ENCODE measurements at places on chromosomes 2 and 18.

GRCh38 chr2:126303113-126303512 lies 352.8 kb upstream of the GYPC start:
- DNase-seq = no peak
- H3K27me3 ChIP-seq = no peaks in the 10 kb centered on the region
- H3K27ac ChIP-seq = no peak overlapping the region
- no peaks in the 10 kb centered on the region for H3K4me1 ChIP-seq

GRCh38 chr18:56003720-56004088 lies 415.7 kb upstream of the TCF4 start:
- DNase-seq = no peak
- H3K4me3 ChIP-seq = no peak overlapping the region
- H3K27ac ChIP-seq = no peak overlapping the region
- H3K36me3 ChIP-seq = no peaks in the 10 kb centered on the region
- H3K27me3 ChIP-seq = no peaks in the 10 kb centered on the region

GRCh38 chr2:198788676-198789075 lies 669.1 kb downstream of the SATB2 start:
- DNase-seq = no peak
- no peak overlapping the region for H3K27ac ChIP-seq
- H3K36me3 ChIP-seq = no peaks in the 10 kb centered on the region
- no peak overlapping the region for H3K4me3 ChIP-seq
- no peaks in the 10 kb centered on the region for H3K27me3 ChIP-seq

DNA sequence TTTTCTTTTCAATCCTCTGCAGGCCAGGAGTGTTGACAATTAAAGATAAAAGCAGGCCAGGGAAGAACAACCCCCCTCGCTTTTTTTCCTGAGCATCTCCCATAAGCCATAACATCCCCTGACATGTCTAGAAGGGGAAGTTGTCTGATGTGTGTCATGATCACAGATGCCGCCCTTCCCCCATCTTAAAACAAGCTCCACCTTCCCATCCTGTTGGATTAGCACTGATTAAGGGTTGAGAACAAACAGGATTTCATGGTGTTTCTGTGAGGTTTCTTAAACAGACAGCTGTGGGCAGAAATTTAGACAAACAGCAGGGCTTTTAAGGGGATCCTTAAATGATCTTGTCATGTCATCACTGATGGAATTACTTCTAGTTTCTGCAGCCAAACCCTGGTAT lies 59.4 kb upstream of the UPP2 start:
- no peaks in the 10 kb centered on the region for H3K4me1 ChIP-seq
- DNase-seq = no peak
- H3K27me3 ChIP-seq = no peaks in the 10 kb centered on the region
- H3K36me3 ChIP-seq = no peaks in the 10 kb centered on the region

DNA sequence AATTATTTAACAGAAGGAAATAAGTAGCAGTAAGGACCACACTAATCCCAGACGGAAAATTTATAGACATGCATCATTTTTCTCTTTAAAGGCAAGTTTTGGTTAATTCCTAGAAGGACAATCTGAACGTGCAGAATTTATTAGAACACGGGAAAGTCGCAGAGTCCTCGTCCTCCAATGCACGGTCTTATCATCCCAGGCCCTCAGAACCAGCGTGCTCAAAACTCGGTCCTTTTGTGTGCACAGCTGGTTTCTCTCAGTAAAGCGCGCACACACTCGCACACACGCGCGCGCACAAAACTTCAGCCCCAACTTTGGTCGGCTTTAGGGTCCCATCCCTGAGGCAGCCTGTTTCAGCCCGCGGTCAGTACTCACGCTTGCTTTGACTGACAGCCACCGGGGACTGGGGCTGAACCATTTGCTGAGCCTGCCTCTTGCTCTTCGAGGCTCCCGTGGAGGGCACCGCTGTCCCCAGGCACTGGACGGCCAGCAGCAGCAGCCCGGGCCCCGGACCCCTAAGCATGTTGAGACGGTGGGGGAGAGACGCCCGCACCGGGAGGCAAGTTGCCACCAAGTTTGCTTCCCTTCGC lies 493 bp downstream of the FN1 start:
- DNase-seq = no peak
- no peaks in the 10 kb centered on the region for H3K4me1 ChIP-seq
- peak overlapping the region; percentile 72 for H3K27ac ChIP-seq
- peak overlapping the region; percentile 44 for H3K4me3 ChIP-seq
- H3K36me3 ChIP-seq = no peaks in the 10 kb centered on the region

DNA sequence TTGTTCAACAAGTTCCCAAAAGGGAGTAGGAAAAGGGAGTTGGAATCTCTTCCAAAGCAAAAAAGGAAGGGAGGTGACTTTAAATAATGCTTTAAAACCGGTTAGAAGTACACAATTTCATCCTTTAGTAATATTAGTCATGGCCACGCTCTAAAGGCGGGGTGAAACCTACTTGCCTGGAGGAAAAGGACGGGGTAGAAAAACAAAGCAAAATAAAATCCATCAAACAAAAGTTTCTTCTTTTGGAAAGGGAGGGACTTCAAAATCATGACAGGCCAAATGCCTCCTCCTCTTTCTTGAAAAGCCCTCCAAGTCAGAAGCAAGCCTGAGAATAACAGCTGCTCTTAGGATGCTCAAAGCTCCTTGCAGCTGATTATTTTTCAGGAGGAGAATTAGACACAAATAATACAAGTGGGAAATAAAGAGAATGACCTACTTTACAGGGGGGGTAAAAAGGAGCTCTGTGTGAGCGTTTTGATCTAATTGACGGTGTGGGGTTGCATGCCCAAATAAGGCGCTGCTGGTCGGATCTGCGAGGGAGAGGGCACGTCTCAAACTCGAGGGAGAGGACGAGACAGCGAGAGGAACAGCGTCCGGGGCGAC lies 1.8 kb upstream of the NPAS2 start:
- H3K27ac ChIP-seq = peak overlapping the region; percentile 88
- no peaks in the 10 kb centered on the region for H3K36me3 ChIP-seq
- H3K4me3 ChIP-seq = peak overlapping the region; percentile 74

DNA sequence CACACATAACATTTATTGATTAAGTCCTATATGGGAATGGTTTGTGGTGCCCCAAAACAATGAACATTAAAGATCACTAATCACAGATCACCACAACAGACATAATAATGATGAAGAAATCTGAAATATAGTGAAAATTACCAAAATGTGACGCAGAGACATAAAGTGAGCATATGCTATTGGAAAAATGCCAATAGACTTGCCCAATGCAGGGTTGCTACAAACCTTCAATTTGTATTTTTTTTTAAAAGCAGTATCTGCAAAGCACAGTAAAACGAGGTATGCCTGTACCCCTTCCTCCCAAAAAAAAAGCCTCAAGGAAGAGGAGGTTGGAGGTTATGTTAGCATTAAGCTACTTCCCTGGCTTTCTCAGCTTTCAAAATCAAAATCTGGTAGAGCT lies 131.1 kb downstream of the RBMS1 start:
- H3K36me3 ChIP-seq = no peaks in the 10 kb centered on the region
- no peaks in the 10 kb centered on the region for H3K4me1 ChIP-seq
- no peak for DNase-seq
- no peaks in the 10 kb centered on the region for H3K27me3 ChIP-seq
- H3K27ac ChIP-seq = no peak overlapping the region

GRCh38 chr18:76486038-76486437 lies 9.0 kb downstream of the ZNF516 start:
- H3K4me1 ChIP-seq = no peaks in the 10 kb centered on the region
- H3K36me3 ChIP-seq = no peaks in the 10 kb centered on the region
- no peak for DNase-seq
- no peak overlapping the region for H3K4me3 ChIP-seq
- H3K27ac ChIP-seq = no peak overlapping the region
- H3K27me3 ChIP-seq = no peaks in the 10 kb centered on the region

DNA sequence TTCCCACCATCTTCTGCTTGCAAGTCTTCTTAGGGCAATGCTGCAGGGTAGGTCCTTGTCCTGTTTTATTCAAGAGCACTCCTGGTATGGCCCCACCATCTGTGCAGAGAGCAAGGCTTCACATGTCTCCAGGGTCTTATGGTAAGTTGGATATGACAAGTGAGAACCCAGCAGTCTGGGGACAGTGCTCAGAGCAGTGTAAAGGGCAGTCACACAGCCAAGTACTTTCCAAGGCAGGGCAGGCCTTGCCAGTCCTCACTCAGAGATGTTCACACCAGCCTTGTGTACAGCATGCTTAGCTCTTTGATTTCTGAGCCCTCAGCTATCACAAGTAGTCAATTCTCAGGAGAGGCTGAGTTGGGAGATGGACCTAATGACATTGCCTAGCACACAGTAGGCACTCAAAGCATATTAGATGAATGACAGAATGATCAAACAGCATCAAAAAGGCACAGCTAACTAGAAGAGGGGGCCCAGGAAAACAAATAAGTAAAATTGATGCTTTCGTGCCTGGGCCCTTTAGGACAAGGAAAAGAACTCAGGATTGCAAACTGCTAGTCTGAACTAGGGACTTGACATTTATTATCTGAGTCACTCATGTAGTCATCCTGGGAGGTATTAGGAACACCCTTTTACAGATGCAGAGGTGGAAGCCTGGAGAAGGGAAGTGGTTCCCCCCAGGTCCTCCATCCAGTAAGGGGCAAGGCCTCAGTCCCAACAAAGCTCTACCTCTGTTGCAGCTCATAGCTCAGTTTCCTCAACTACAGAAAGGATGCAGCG lies 86.7 kb upstream of the CTAGE1 start:
- no peaks in the 10 kb centered on the region for H3K36me3 ChIP-seq
- no peaks in the 10 kb centered on the region for H3K4me1 ChIP-seq
- no peak overlapping the region for H3K4me3 ChIP-seq
- DNase-seq = no peak

- no peak overlapping the region for H3K4me3 ChIP-seq
- H3K27me3 ChIP-seq = no peaks in the 10 kb centered on the region
- H3K36me3 ChIP-seq = no peaks in the 10 kb centered on the region
- H3K4me1 ChIP-seq = no peaks in the 10 kb centered on the region
Observed at GRCh38 chr2:75787532-75788132, 76.9 kb upstream of the GCFC2 start.

DNA sequence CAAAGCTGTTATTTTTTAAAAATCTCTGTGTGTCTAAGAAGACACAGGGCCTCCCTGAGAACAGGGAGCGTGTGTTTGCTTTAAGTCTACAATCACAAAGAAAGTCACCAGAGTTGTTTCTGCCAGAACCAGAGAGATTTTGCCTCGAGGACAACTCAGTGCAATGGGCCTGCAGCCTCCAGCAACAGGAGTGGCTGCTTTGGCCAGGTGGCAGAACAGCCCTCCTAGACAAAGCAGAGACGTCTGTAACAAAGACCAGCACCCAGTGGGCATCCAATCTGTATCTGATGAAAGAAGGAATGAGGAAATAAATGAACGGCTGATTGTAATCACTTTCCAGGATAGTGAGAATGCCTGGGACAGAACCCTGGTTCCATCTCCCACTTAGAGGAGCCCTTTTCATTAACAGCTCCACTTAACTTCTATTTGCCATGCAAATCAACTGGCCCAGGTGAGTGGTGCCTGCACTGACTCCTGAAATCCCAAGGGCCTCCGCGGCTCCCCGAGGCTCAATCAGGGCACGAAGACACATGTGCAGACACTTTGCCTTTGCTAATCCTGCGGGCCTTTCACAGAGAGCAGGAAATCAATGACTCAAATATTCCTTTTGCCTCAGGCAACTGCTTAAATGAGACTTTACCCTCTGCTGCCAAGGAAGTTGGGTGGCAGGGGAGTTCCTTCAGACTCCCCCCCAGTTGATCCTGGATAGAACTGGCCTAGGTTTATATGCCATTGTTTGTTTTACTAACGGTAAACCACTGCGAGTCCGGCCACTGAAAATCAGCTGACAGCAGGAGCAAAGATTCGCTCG lies 146.5 kb downstream of the CABLES1 start:
- no peaks in the 10 kb centered on the region for H3K4me1 ChIP-seq
- H3K27ac ChIP-seq = no peak overlapping the region
- H3K4me3 ChIP-seq = no peak overlapping the region
- peak; percentile 21 for DNase-seq

GRCh38 chr2:233075141-233075965 lies 15.2 kb downstream of the INPP5D start:
- H3K27me3 ChIP-seq = no peaks in the 10 kb centered on the region
- no peaks in the 10 kb centered on the region for H3K36me3 ChIP-seq
- no peaks in the 10 kb centered on the region for H3K4me1 ChIP-seq
- DNase-seq = no peak
- H3K27ac ChIP-seq = no peak overlapping the region

- H3K27ac ChIP-seq = no peak overlapping the region
- H3K27me3 ChIP-seq = no peaks in the 10 kb centered on the region
- H3K36me3 ChIP-seq = no peaks in the 10 kb centered on the region
- H3K4me3 ChIP-seq = no peak overlapping the region
Observed at GRCh38 chr2:65231121-65231520, 3.5 kb downstream of the ACTR2 start.

DNA sequence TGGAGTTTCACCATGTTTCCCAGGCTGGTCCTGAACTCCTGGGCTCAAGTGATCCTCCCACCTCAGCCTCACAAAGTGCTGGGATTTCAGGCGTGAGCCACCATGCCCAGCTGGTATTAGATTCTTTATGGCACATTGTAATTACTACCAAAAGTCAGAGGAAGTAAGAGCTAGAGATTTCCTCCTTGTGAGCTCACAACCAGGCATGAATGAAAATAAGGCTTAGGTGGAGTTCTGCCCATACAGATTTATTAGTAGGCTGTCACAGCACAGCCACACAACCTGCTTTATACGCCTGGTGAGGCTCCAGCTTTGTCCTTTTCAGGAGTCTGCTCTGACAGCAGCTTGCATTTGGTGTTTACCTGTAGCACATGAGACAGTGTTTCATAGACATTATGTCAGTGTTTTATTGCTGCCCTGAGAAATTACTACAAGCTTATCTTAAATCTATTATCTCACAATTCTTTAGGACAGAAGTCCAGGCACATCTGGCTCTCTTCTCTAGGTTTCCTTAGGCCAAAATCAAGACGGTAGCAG lies 156.6 kb downstream of the TANC1 start:
- no peaks in the 10 kb centered on the region for H3K36me3 ChIP-seq
- H3K4me1 ChIP-seq = peaks cover 7% of the 10 kb centered on the region
- H3K27me3 ChIP-seq = no peaks in the 10 kb centered on the region
- peak overlapping the region; percentile 48 for H3K27ac ChIP-seq

GRCh38 chr2:37781028-37781427 lies 109.6 kb upstream of the CDC42EP3 start:
- DNase-seq = no peak
- H3K36me3 ChIP-seq = no peaks in the 10 kb centered on the region
- peak overlapping the region; percentile 16 for H3K27ac ChIP-seq
- no peaks in the 10 kb centered on the region for H3K4me1 ChIP-seq
- no peaks in the 10 kb centered on the region for H3K27me3 ChIP-seq
- H3K4me3 ChIP-seq = no peak overlapping the region

DNA sequence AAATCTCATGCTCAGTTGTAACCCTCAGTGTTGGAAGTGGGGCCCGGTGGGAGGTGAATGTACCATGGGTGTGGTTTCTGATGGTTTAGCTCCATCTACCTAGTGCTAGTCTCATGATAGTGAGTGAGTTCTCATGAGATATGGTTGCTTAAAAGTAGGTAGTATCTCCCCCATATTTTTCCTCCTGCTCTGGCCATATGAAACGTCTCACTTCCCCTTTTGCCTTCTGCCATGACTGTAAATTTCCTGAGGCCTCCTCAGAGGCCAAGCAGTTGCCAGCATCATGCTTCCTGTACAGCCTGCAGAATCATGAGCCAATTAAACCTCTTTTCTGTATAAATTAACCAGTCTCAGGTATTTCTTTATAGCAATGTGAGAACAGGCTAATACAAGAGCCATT lies 62.8 kb upstream of the RNF152 start:
- no peak overlapping the region for H3K27ac ChIP-seq
- no peak overlapping the region for H3K4me3 ChIP-seq
- no peaks in the 10 kb centered on the region for H3K36me3 ChIP-seq

Measured in prostate gland (tissue), 2 donors.